ENCODE measurements at places on chromosomes 6 and 20. TPM values are rescaled to one million over a fixed set of nuclear protein-coding genes. Genes with fewer than 3 reads are reported as not detected.

The BHLHE23 gene
- total RNA-seq = not detected

The CBLN4 gene
- total RNA-seq = not detected

The SLC22A16 gene
- not detected for total RNA-seq

The THEMIS gene
- 0.71 TPM for total RNA-seq

The TMEM244 gene
- total RNA-seq = not detected

The CDSN gene
- not detected for total RNA-seq

The LINC00237 gene
- total RNA-seq = not detected

The SOX12 gene
- total RNA-seq = 3.6 TPM

The TAF8 gene
- total RNA-seq = 26.7 TPM

The PLCG1 gene
- 152 TPM for total RNA-seq

The CRISP2 gene
- total RNA-seq = not detected

The LY6G6D gene
- not detected for total RNA-seq

The ASF1A gene
- total RNA-seq = 17.1 TPM

The PLAGL1 gene
- 11.1 TPM for total RNA-seq

The CYP39A1 gene
- total RNA-seq = 7.7 TPM

The HLA-DQA2 gene
- total RNA-seq = 1.7 TPM

The HIVEP1 gene
- 19.1 TPM for total RNA-seq

GRCh38 chr6:22295145-22295544, 1.7 kb downstream of the PRL start:
- DNase-seq = no peak

GRCh38 chr6:87498048-87498447, 25.3 kb downstream of the SLC35A1 start:
- no peak for DNase-seq

- DNase-seq = no peak
Measured at GRCh38 chr20:6663751-6664388, 103.6 kb upstream of the BMP2 start.

DNA sequence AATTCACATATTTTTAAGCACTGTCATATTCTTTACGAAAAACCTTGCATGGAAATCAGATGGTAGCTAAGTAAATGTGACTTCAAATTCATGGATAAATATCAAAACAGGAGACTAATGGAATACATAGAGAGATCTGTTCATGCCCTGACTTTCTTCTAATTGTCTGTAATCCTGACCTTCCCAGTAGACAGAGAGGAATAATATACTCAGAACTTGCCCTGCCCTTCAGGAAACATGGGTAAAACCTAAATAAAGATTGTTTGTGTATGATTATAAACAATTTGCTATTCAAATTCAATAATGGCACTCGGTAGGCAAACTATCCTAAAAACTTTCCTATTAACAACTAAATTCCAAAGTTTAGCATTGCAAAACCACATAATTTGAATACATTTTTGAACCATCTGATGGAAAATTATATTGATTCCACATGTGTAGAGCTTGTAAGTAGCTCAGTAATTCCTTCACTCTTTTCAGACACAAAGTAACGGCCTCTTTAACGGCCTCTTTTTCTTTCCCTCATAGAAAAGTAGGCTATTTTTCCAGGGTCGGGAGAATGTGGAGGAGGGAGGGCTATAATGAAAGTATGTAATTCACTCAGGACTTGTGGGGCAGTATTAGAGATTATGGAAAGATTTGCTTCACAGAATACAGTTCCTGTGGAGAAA, 227.6 kb downstream of the ALDH8A1 start:
- no peak for DNase-seq

- no peak for DNase-seq
Measured at GRCh38 chr6:27275025-27275956, 27.8 kb downstream of the PRSS16 start.

DNA sequence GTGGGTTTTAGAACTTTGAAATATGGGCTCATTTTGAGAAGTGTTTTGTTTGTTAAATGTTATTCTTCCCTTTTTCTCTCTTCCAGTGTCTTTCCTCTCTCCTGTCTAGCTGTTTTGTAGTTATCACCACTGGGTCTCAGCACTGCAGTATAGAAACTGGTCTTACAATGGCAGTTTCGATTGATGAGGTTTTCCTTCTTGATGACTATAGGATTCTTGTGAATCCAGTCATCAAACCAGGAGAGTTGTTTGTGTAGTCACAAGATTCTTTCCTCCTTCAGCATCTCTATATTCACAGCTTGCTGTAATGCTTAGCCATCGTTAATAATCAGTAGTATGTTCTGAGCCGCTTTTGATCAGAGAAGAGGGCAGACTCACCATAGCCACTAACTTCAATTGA, 172.3 kb downstream of the OGFRL1 start:
- no peak for DNase-seq

GRCh38 chr6:143594647-143595046, 83.1 kb upstream of the PHACTR2 start:
- DNase-seq = no peak

GRCh38 chr6:23655525-23655924, 470.5 kb upstream of the NRSN1 start:
- no peak for DNase-seq

DNA sequence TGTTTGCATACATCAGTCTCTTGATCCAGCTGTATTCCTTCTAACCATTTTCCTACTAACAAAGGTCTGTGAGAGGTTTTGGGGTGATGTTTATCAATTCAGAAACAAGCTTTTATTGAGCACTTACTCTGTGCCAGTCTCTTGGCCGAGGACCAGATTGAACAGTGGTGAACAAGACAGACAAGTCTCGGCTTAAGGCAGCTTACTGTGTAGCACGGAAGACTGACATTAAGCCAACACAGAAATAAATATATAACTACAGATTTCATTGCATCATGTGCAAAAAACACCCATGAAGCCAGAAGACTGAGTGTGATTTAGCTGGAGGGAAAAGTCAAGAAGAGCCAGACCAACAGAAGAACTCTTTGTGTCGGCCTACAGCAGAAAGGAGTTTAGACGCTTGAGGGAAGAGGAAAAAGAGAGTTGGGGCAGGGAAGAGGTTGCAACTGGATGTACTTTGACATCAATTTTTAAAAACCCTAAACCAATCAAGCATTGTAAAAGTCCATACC, 549.6 kb upstream of the CITED2 start:
- no peak for DNase-seq

- DNase-seq = no peak
Measured at GRCh38 chr6:137231895-137232294, 12.7 kb upstream of the IFNGR1 start.

GRCh38 chr6:137759624-137760023, 107.4 kb upstream of the TNFAIP3 start:
- no peak for DNase-seq

- DNase-seq = no peak
Measured at GRCh38 chr6:63714091-63714490, 78.5 kb downstream of the PHF3 start.

DNA sequence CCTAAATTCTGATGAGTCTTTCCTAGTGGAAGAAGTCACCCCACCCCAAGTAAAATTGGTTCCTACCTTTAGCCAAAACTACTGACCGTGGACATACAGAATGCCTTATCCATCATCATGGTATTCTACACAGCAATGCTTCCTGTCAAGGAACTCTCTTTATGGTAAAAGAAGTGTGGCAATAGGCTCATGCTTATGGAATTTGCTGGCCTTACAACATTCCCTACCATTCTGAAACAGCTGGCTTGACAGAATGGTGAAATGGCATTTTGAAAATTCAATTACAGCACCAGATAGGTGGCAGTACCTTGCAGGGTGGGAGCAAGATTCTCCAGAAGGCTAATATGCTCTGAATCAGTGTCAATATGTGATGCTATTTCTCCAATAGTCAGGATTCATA, 41.8 kb upstream of the BACH2 start:
- no peak for DNase-seq

DNA sequence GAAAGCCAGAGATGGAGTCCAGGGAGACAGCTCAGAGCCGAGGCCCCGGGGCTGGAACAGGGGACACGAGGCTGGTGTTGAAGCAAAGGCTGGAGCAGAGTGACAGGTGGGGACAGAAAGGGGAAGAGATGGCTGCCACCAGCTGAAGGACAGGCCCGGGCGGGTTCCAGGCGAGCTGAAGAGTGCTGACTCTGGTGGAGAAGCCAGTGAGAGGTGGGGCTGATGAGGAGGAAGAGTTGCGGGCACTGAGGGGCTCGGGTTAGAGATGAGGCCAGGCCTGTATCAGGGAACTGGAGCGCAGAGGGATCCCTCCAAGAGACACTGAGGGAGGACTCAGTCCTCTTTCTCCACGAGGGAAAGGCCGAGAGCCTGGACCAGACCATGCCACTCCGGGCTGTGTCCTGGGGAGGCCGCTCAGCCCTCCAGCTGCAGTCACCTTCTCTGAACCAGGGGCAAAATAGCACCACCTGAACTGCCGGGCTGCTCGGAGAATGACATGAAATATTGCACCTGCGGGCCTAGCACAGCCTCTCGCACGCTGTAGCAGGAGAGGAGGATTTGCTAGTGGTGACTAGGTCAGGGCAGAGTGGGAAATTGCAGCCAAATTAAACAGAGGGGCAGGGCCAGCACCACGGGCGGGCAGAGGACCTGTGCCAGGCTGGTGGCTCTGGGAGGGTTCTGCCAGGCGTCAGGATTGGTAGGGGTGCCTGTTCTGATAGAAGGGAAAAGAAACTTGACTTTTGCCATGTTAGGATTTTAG, 175.9 kb downstream of the ZDHHC14 start:
- no peak for DNase-seq

GRCh38 chr6:163296835-163297519, 117.5 kb upstream of the QKI start:
- no peak for DNase-seq

GRCh38 chr6:150026976-150027805, 1.9 kb upstream of the RAET1L start:
- no peak for DNase-seq

DNA sequence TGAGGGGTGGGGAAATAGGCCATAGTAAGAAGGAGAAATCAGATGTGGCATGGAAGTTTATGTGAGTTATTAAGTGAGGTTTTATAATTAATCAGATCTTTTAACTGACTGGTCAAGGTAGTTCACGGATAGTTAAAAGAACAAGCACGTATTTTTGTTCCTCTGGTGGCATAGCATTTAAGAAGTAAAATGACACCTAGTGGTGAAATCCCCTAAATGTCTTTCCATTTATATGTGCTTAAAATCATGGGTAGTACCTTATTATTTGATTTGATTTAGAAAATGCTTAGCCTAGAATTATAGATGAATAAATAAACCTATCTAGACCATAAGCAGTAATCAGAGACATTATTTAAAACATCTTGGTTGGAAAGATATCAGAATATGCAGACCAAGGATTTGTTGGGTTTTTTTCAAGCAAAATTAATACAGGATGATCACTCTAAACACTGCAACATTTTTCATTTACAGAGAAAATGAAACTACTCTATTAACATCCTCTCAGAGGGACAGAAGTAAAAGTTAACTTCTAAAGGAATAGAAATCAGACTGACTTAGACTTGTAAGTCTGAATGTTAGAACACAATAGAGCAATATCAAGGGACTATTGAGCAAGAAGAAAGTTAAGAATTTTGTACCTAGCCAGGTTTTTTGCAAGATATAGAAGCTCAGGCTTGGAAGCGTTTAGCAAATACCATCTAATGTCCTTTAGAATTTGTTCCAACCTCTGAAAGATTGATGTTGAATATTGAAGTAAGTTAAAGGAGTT, 81.1 kb downstream of the STXBP5 start:
- no peak for DNase-seq

DNA sequence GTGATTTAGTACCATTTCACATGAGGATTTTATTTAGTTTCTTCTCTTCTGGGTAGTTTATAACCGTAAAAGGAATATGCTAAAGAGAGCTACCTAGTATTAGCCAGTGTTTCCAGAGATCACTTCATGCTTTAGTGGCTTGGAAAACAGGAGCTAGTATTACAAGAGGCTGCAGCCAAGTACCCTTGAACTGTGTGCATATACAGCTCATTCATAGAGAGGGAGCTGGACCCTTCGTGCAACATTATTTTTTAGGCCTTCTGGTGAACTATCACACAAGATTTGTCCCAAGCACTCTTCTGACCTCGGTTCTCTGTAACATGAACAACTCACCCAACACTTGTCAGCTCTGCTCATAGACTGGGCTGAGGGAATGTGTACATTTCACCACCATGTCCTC, 74.9 kb upstream of the RIN2 start:
- no peak for DNase-seq

GRCh38 chr6:31403283-31404060, at the start of gene MICA:
MICA (plus strand) TSS chr6:31403595; CDS start chr6:31403633, 38 bp downstream.
- DNase-seq = peak; percentile 96

DNA sequence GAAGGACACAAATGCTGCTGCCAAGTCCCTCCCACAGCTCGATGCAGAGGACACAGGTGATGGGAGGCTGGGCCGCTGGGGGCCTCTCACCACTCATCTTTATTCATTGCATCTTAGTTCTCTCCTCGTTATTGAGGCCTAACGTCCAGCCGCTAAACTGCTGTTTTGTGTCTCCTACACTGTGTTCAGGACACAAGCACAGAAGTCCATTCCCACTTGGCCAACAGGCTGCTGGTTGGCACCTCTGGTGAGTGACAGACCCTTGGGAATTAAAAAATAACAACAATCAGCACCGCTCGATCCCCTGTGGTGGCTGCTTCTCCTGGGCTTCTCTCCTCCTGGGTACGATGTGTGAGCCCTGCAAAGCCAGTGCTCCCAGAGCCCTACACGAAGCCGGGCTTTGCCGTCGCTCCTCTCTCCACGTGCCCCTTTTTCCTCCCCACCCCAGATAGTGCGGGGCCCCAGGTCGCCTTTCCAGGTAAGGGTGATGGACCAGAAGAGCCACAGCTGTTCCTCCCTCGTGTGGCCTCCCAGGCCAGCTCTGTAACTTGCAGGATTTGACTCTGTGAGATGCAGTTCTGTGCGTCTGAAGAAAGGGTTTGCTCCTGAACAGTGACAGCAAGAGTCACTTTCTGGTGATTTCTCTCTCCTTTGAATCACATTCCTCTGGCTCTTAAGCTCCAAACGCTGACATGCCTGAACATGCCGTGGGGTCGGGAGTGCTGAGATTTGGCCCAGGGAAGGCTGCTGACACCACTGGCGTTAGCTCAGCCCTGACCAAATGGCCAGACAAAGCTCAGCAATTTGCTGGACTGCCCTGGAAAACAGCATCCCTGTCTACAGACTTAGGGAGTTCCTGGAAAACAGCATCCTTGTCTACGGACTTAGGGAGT, 59.3 kb downstream of the DLL1 start:
- no peak for DNase-seq

- no peak for DNase-seq
Measured at GRCh38 chr6:3722785-3723184, 28.7 kb downstream of the PXDC1 start.

GRCh38 chr20:8589956-8590355, 457.9 kb downstream of the PLCB1 start:
- DNase-seq = no peak

- DNase-seq = peak; percentile 86
Measured at GRCh38 chr6:89412071-89413005, at the start of gene RRAGD. RRAGD (minus strand) TSS chr6:89412273; CDS start chr6:89411993, 280 bp downstream.

All from sigmoid colon (tissue), 7 donors.